NCI-H2107 (cell line): ENCODE measurements at places on chromosomes 6 and 20.

- DNase-seq: no peak
Observed at GRCh38 chr6:25232479-25232878, 46.7 kb upstream of the CARMIL1 start.

DNA sequence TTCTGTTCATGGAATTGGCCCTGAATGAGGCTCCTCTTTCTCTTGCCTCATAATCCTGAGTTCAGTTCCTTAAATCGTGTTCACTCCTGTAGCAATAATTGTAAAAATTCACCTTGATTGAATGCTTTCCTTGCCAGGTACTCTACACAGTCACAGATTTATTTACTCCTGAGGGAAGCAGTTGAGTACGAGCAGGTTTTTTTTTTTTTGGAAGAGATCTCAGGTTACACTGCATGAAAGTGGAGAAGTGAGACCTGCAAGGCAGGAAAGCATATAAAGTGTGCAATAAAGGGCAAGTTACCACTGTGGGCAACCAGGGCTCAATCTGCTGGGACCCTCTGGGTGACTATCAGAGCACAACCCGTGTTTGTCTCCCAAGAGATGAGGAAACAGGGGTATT, 93.0 kb upstream of the DOK5 start:
- DNase-seq: no peak

DNA sequence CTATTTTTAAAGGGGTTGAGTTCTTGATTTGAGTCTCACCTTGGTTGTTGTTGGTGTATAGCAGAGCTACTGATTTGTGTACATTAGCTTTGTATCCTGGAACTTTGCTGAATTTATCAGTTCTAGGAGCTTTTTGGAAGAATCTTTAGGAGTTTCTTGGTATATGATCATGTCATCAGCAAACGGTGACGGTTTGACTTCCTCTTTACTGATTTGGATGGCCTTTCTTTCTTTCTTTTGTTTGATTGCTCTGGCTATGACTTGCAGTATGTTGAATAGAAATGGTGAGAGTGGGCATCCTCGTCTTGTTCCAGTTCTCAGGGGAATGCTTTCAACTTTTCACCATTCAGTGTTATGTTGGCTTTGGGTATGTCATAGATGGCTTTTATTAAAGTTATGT, 64.0 kb downstream of the CDYL start:
- DNase-seq: no peak

DNA sequence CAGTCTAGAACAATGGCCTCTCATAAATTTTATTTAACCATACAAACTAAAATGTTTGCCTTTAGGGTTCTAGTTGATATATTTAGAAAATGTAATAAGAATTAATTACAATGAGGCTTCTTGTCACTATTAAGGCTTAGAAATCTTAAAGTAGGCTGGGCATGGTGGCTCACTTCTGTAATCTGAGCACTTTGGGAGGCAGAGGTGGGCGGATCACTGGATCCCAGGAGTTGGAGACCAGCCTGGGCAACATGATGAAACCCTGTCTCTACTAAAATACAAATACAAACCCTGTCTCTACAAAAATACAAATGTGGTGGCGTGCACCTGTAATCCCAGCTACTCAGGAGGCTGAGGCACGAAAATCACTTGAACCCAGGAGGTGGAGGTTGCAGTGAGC, 99.0 kb upstream of the ADGRF1 start:
- no peak for DNase-seq

DNA sequence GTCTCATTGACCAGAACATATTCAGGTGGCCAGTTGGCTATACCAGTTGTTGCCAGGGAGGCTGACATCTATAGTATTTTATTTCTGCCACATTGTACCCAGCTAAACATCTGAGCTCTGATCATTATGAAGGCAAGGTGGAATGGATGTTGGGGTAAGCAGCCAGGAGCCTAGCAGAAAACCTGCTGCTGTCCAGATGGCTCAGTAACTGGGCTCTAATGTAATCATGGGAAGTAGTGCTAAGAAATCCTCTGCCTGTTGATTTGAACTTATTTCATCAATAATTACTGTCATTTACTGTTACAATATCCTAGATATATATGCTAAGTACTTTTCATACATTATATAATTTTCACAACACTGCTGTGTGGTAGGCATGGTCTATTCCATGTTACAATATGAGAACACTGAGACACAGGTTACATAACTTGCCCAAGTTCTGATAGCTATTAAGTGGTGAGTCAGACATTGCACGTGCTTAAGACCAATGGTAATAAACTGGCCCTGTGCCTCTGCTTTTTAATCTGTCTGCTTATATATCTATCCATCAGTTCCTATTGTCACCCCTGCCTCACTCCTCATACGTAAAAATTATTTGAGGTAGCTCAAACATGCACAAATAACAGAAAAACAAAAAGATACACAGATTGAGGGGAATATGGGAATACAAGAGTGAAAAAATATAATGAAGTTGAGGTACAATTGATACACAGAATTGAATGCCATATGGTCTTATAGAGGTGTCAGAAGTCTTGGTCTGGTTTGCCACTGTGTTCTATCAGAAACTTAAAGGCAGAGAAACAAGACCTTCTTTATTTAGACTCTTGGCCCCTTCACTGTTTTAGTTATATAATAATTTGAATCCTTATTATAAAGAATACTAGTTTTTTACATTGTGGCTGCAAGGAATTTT, 25.2 kb downstream of the TBPL1 start:
- no peak for DNase-seq

DNA sequence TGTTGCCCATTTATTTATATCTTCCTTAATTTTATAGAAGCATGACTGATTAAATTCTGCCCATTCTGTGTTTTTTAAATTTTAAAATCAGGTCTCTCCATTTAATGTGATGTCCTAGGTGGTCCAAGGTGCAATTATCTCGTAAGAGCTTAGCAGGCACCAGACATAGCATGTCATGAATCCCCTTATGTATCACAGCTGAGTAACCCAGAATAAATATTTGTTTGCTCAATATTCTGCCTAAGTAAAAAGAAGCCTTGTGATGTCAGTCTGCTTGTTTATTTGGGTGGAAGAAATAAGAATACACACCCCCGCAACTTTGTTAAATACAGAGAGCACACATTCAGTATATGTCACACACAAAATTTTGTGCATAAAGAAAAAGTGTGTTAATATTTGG, 211.3 kb downstream of the FARS2 start:
- DNase-seq: no peak

DNA sequence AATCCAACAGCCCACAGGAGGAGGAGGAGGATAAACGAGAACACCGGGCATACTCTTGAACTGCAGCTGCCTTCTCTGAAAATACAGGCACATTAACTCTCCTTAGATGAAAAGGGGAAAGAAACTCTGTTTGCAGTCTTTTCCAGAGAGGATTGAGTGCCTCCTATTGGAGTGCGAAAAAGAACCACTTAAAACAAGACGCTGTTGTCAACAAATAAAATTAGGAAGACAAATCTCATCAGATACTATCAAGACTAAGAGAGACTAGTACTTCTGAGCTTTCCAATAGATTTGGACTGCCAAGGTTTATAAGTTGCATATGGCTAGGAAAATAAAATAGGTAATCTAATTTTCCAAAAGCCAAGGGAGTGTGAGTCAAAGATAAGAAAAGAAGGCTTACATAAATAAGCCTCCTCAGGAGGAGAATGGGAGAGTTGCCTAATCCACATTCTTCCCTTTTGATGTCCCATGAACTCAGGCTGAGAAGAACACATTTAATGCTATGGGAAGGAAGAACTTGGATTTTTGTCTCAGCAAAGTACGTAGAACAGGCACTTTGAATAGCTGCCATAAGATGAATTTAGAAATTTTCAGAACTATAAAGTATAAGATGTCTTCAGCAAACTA, 154.7 kb downstream of the ARHGAP18 start:
- DNase-seq: no peak

DNA sequence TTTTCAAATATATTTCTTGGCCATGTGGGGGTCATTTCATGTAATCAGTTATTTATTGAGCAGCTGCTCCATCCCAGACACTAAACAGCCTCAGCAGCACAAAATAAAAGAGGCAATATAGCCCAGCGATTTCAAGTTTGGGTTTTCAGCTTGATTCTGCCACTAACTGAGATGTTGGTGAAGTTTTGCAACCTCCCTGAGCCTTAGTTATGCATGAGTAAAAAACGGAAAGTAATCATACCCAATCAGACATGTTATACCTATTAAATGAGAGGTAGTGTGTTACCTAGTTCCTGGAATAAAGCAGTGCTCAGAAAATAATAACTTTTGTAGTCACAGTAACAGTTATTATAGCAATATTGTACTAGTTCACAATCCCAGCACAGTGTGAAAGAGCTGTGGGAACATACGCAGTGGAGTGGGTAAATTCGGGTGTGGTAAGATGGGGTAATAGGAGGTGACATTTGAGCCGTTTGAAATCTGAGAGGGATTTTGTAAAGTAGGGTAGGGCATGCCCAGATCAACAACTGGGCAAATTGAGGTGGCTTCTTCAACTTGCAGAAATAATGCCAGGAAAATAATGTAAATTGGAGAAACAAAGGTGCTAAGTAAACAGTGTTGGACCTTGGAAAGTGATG, 1.5 kb downstream of the SLC9A8 start:
- DNase-seq: no peak

DNA sequence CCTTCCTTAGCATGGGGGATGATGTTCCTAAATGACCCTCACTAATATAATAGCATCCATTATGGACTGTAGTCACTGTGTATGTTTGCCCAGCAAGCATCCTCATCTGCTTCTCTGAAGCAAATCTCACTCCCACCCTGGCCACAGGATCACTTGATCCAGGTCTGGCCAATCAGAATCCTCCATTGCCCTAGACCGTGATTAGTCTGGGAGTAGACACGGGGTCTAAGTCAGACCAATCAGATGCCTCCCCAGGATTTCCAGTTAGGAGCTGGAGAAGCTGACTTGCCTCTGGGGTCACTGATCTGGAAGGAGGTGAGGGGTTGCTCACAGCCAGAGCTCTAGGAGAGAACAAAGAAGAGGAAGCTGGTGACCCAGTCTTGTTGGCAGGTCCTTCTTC, 153.9 kb downstream of the DHX35 start:
- no peak for DNase-seq

DNA sequence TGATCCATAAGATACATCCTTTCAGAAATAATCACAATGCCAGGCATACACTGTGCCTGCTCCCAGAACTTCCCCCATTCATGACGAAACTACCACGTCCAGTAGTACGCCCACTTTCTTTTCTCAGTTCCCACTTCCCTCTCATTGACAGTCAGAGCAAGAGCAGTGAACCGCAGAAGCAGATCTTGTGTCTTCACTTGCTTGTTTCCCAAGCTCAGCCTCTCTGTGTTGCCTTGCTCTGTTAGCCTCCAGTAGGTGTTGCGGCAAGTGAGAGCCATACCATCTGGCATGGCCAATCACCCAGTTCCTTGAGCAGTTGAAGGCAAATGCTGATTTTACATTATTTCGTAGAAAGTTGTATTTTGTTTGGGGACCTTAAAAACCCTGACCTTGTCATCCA, 11.7 kb downstream of the UST start:
- no peak for DNase-seq

DNA sequence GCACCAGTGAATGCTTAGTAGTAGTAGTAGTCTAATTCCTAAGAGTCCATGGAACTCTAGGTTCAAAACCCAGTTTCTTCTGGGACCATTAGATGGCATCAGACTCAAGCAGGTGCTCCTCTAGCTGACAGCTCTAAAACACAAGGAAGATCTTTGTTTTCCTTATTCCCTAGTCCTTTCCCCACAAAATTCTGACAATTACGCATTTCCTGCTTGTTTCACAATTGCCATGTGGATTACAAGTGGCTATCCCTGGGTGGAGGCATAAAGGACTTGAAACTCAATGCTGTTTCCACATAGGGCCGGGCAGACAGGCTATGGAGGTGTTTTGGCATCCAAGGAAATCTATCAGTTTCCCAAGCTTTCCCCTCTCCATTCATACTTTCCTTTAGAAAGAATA, 9.2 kb upstream of the HLA-DOB start:
- no peak for DNase-seq

GRCh38 chr20:4014031-4014474, 1.3 kb downstream of the RNF24 start:
- peak; percentile 31 for DNase-seq

GRCh38 chr6:46513533-46513932, 22.3 kb upstream of the RCAN2 start:
- no peak for DNase-seq

- no peak for DNase-seq
Observed at GRCh38 chr20:64103871-64104666, 3.3 kb downstream of the NPBWR2 start.

- no peak for DNase-seq
Observed at GRCh38 chr20:3431109-3431508, 23.6 kb upstream of the DNAAF9 start.

GRCh38 chr20:36197271-36197670, 39.0 kb upstream of the AAR2 start:
- DNase-seq: no peak

- no peak for DNase-seq
Observed at GRCh38 chr6:148789948-148790347, 43.1 kb downstream of the UST start.

GRCh38 chr20:35991142-35991771, 22.9 kb downstream of the CNBD2 start:
- no peak for DNase-seq

GRCh38 chr6:50096296-50096695, 46.6 kb upstream of the DEFB112 start:
- DNase-seq: no peak

GRCh38 chr6:124798942-124799496, 163.2 kb upstream of the RNF217 start:
- no peak for DNase-seq

DNA sequence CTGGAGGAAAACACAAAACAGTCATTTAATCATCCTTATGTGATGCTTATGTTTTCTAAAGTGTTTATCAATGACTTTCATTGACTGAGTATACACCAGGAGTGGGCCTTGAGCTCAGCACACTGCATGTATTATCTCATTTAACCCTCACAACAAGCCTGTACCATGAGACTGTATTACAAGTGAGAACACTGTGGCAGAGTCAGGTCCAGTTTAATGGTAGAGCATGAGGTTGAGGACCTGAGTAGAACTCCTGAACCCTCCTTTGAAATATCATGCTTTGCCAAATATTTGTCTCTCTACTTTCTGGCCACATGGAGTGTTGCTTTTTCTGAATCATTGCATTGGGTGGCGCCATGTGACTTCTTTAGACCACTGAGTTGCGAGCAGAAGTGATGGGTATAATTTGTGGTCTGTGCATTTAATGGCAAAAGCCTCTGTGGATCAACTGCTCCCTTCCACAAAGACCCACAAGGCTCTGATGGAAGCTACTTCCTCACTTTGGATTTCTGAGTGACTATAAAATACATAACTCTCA, 65.0 kb upstream of the SIRPG start:
- no peak for DNase-seq

DNA sequence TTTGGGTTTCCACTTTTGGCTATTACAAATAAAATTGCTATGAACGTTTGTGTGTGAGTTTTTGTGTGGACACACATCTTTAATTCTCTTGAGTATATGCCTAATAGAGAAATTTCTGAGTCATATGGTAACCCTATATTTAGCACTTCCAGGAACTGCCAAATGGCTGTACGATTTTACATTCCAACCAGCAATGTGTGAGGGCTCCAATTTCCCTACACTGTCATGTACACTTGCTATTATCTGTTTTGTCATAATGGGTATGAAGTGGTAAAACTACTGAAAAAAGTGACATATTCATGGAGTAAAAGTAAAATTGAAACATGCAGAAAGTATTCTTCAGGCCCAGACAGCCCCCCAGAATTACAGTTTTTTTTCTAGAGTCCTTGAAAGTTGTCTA, 59.6 kb upstream of the ESR1 start:
- no peak for DNase-seq

- no peak for DNase-seq
Observed at GRCh38 chr6:167394339-167394738, 69.5 kb downstream of the TTLL2 start.
